ENCODE measurements at places on chromosomes 16 and 17.
A peak's percentile ranks its signal among the peaks of the same experiment; 100 is the strongest.

- DNase-seq = no peak
Measured at GRCh38 chr16:75491876-75492275, 3.4 kb downstream of the CHST6 start.

- peak; percentile 8 for DNase-seq
Measured at GRCh38 chr16:85986931-85987749, 88.2 kb downstream of the IRF8 start.

GRCh38 chr17:34206569-34206968 is 48.5 kb upstream of the CCL2 start:
- no peak for DNase-seq

DNA sequence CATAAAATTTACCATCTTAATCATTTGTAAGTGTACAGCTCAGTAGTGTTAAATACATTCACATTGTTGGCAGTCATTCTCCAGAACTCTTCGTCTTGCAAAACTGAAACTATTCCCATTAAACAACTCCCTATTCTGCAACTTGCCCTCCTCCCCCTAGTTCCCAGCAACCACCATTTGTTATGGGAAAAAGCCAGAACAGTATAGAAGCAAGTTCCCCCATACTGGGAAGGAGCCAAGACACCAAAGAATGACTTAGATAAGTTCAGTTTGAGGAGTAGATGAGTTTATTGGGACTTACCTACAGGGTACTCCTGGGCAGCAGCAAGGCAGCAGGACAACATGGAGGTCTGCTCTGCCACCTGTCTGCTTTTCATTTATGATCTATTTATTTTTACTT is 39.3 kb upstream of the TEKT1 start:
- DNase-seq = no peak

DNA sequence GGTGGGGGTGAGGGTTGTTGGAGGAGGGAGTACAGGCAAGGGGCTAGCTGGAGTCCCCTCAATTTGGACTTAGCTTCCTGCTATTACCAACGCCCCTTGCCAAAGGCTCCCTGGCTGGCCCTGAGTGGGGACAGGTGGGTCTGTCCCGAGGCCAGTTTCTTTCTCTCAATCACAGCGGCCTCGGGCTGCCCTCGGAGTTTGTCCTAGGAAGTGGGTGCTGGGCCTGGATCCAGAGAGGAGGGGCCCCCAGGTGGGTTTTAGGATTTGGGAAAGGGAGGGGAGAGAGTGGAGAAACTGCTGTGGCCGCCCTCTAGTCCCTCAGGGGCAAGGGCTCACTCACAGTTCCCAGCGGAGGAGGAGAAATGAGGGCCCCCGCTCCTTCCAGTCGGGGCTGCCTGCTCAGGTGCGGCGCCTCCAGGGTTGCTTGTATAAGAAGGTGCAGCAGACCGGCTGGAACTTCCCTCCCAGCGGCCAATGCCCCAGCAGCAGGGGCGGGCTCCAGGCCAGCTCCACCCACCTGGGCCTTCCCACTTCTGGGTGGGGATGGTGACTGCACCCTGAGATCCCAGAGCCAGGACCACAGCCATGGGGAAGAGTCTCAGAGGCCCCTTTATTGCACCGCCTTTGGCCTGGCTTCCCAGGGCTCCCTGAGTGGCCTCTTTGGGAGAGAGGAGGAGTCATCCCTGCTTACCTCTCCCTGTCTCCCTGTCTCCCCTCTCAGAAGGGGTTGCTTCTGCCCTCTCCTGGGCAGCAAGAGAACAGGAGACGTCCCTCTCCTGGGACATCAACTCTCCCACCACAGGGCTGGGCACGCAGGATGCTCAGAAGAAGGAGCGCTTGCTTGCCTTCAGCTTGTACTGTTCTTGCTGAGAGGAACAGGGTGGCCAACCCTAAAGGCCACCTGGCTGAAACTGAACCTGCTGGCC is 112.0 kb upstream of the SMURF2 start:
- no peak for DNase-seq

DNA sequence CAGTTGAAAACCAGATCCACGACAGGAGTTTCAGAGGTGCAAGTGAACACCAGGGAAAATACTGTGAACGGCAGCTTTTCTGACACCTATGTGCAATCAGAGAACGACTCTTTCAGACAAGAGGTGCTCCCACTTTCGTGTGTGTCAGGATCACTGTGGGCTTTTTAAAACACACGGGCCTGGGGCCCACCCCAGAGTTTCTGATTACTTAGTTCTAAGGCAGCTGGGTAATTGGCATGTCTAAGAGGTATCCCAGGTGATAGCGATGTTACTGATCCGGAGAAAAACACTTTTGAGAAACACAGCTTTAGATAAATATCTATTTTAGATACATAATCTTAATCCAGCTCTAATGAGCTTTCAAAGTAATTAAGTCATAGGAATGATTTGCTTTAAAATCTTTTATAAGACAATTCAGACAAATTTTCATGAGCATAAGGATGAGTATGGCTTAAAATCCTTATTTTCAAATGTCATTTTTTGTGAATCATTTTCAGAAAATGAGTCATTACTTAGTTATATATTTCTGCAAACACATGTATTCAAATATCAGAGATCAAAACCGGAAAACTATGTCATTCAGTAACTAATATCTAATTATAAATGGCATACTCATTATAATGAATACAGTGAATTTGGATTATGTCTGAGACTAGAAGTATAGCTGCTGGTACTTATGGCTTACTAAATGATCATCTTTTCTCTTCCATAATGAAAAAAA is 217.9 kb upstream of the PSMD7 start:
- DNase-seq = no peak

GRCh38 chr17:78986649-78987328 is 7.1 kb upstream of the LGALS3BP start:
- DNase-seq = no peak

DNA sequence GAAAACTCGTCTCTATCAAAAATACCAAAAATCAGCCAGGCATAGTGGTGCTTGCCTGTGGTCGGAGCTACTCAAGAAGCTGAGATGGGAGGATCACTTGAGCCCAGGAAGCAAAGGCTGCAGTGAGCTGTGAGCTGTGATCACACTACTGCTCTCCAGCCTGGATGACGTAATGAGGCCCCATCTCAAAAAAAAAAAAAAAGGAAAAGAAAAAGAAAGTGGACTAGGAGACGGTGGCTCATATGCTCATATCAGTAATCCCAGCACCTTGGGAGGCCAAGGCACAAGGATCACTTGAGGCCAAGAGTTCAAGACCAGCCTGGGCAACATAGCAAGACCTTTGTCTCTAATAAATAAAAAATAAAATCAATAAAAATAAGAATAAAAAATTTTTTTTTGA is 8.8 kb upstream of the SUMO2 start:
- no peak for DNase-seq

DNA sequence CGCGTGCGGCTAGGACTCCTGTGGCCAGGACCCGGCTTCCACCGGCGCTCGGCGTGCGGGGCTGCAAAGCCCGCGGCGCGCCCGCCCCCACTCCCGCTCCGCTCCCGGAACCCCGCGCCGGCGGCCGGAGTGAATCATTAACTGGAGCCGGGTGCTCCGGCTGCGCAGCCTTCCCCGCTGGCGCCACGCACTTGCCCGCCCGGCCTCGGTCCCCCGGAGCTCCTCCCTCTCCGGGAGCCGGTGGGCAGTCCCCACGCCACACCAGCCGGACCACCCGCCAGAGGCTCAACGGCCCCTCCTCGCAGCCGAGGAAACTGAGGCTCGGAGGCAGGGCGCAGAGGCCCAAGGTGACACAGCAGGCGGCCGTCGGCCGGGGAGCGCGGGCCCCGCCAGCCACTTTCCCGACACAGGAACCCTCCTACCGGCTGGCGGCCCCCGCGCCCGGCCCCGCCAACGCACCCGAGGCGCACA is 580 bp downstream of the BCAR1 start:
- no peak for DNase-seq

GRCh38 chr17:33335491-33336173 is 42.5 kb upstream of the ASIC2 start:
- DNase-seq = no peak

- DNase-seq = no peak
Measured at GRCh38 chr17:18176176-18176575, 7.5 kb upstream of the ALKBH5 start.

DNA sequence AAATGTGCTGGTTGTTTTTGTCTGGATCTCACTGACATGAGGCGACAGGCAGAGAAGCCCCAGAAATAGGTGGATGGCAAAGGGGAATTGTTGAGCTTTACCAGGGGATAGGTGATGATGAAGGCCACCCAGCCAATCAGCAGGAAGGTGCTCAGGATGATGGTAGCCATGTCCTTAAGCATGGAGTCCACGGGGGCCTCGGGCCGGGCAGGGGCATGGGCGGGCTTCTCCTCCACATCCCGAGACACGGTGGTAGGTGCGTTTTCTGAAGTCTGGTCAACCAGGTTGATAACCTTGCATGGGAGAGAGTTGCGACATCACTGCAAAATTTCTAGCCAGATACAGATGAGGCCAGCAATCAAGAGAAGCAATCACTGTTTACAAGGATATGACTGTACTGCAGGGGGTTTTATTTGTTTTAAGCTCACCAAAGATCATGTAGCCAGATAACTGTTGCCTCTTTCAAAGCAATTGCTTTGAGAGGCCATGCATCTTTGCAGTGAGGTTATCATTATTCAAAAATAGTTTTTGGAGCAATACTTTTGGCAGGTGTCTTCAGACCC is 37.3 kb upstream of the ICAM2 start:
- no peak for DNase-seq

GRCh38 chr17:75722076-75722475 is 817 bp downstream of the ITGB4 start:
- DNase-seq = no peak
